CD4-positive, alpha-beta T cell treated with Interleukin-15 for 4 hours (primary cell): ENCODE measurements at places on chromosomes 7 and 10.

GRCh38 chr7:75888464-75889222 lies 9.8 kb downstream of the RHBDD2 start:
- no peak for DNase-seq

DNA sequence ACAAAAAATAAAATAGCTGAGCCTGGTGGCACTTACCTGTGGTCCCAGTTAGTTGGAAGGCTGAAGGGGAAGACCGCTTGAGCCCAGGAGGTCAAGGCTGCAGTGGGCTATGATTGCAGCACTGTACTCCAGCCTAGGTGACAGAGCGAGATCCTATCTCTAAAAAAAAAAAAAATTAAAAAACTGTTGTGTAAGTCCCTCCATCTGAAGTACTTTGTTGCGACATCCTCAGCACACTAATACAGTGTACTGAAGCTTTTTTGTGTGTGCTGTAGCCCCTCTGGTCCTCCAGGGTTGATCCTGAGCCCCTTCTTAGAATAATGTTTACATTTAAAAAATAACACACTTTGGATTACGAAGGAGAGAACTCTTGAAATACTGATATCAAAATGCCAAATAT lies 71.3 kb downstream of the PFKFB3 start:
- no peak for DNase-seq

GRCh38 chr10:91551856-91552255 lies 81.0 kb downstream of the PPP1R3C start:
- no peak for DNase-seq

- DNase-seq, result peak; percentile 4
Observed at GRCh38 chr10:70355051-70356021, 27.1 kb downstream of the LRRC20 start.

GRCh38 chr7:102843850-102844249 lies 69.0 kb upstream of the LRRC17 start:
- DNase-seq, result no peak

GRCh38 chr7:149686011-149686410 lies 87.4 kb downstream of the ZNF467 start:
- DNase-seq, result no peak

- peak; percentile 80 for DNase-seq
Observed at GRCh38 chr7:30134611-30135300, at the start of gene MTURN. TSS of gene MTURN (plus strand) at chr7:30134986. CDS start at chr7:30135137, 151 bp downstream.

- peak; percentile 32 for DNase-seq
Observed at GRCh38 chr10:131972474-131973071, 9.2 kb downstream of the BNIP3 start.

- no peak for DNase-seq
Observed at GRCh38 chr7:37083311-37084096, 359.2 kb upstream of the AOAH start.

DNA sequence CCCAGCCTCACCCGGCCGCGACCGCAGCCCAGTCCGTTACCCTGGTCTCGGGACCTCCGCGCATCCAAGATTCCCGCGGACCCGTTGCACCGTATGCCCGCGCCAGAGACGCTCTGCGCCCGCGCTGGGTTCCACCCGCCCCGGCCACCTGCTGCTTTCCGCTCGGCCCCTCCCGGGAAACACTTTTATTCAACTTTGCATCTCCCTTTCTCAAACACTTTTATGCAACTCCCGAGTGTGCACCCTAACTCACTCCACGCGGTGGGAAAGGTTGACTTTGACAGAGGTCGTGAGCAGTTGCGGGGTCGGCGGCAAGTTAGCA lies at the start of gene ODAD2:
TSS of gene ODAD2 (minus strand) at position 126 of the 322 bp plus-strand sequence. CDS start 3,937 bp downstream, outside the sequence.
- no peak for DNase-seq

GRCh38 chr7:128891942-128892269 lies 18.6 kb downstream of the KCP start:
- DNase-seq, result no peak

DNA sequence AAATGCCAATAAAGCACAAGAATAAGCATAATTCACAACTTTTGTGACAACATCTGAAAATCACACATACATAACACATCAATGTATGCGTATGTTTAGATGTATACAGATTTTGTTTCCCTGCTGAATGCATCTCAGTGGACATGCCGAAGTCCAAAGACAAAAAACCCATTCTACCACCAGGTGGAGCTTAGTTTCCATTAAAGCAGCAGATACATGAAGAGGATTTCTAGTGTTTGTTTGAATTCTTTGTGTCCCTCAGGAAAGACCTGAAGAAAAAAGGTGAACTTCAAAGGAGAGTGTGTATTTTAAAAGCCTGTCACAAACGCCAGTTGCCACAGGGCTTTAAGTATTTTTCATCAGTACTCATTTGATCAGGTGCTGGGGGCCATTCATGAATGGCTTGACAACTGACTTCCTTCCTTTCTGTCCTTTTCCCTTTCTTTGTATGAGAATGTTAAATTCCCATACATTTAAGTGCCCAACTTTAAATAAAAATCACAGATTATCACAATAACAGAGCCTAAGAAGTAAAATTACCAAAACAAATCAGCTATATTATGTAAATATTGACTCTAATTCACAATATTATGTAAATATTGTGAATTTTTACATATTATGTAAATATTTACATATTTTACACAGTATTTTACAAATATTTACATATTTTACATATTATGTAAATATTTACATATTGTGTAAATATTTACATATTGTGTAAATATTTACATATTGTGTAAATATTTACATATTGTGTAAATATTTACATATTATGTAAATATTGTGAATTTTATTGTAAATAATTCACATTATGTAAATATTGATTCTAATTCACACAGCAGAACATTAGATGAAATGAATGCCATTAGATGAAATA lies 343.0 kb downstream of the CRPPA start:
- peak; percentile 19 for DNase-seq

- DNase-seq, result no peak
Observed at GRCh38 chr10:62326176-62326575, 48.0 kb upstream of the ZNF365 start.

- no peak for DNase-seq
Observed at GRCh38 chr10:70500368-70500767, 21.8 kb downstream of the PALD1 start.

GRCh38 chr7:156309016-156309620 lies 331.5 kb upstream of the RNF32 start:
- DNase-seq, result no peak

DNA sequence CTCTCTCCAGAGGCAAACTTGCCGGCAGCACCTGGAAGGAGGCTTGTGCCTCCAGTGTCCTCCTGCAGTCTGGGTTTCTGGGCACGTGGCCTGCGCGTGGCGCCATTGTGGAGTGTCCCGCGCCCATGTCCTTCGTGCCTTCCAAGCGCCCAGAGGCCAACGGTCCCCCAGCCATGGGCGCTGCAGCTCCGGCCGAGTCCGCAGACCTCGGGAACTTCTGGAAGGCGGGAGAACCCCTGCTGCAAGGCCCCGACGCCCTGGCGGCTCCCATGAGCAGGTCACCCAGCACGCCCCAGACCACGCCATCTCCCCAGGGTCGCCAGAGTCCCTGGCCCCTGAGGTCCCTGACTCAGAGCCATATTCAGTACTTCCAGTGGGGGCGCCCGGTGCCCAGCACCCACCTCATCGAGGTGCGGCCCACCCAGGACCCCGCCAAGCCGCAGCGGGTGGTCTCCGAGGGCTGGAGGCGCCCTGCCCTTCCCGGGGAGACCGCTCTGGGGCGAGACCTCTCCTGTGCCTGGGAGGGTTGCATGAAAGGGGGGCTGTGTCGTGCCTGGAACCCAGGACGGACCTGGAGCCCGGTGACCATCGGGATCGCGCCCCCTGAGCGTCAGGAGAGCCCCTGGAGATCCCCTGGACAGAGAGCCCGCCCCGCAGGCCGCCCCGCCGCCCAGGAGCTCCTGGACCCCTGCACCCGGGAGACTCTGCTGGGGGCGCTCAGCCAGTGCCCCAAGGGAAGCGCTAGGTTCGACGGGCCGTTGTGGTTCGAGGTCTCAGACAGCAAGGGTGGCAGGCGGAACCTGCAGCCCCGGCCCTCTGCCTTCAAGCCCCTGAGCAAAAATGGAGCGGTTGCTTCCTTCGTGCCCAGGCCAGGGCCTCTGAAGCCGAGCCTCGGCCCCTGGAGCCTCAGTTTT lies at the start of gene POM121L12:
TSS of gene POM121L12 (plus strand) at position 135 of the 914 bp plus-strand sequence. CDS start at position 174, 39 bp downstream.
- no peak for DNase-seq

GRCh38 chr10:132135053-132135872 lies 51.5 kb upstream of the DPYSL4 start:
- no peak for DNase-seq

DNA sequence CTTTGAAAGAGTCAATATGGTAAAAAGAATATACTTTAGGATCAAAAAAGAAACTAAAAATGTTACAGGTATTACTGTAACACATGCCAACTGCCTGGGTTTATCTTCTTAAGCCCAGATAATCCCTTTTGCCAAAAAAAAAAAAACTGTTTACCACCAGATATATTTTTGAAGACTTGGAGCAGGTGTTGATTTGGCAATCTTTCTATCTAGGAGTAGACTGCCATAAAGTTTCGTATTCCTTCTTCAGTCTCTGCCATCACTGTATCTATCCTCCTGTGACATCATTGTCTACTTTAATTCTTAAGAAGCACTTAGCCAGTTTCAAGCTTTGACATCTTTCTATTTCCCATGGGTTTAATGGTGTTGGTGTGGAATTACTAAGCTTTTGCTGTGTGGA lies 161.0 kb downstream of the ST7 start:
- no peak for DNase-seq

DNA sequence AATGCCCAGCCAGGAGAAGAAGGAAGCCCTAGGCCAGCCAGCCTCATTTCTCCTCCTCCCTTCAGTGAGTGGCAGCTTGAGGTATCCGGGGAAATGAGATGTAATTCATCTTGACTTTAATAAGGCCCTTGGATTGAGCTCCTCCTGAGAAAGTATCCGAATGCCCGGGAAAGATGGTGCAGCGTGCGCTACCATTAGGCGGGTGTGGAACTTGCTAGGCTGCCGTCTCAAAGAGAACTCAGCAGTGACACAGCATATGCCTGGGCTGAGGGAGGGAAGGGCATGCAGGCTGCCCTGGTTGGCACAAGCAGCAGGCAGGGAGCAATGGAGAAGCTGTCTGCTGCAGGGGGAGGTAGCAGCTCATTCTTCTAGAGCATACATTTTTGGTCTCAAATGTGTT lies 659.8 kb upstream of the FOXK1 start:
- no peak for DNase-seq

DNA sequence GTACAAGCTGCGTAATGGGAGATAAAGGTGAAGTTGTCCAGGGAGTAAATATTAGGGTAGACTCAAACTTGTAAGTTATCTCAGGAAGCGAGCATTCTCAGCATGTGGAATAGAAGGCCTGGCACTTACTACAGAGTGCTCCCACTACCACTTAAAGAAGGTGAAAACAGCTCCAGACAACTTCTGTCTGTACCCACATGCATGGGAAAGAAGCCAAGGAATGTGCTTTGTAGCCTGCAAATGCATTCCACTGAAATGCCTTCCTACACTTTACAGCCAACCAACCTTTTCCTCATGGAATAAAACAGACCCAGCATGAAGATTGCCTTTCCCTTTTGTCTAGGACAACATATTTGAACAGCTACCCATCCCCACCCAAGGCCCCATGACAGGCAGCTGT lies 45.4 kb upstream of the NPSR1 start:
- DNase-seq, result no peak

GRCh38 chr7:148712678-148713329 lies 14.1 kb downstream of the CUL1 start:
- no peak for DNase-seq
